ENCODE measurements at places on chromosomes 4 and X.

GRCh38 chr4:119730671-119730950, 102.0 kb upstream of the PDE5A start:
- DNase-seq, result no peak

DNA sequence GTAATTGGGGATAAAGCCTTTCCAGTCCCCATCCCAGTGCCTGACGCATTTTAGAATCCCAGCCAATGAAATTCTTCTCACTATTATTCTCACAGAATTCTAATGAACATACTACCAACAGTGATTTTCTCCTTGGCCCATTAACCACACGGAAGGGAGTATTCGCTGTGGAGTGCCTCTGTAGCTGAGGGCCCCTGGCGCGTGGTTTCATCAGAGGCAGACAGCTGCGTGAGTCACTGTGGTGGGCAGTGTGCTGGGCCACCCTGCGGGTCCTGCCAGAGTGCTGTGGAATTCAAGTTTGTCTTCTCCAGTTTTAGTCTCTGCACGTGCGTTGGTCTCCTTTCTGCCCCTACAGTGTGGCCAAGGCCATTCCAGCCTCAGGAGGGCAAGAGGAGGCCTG, 335.4 kb upstream of the FAT1 start:
- DNase-seq, result no peak

DNA sequence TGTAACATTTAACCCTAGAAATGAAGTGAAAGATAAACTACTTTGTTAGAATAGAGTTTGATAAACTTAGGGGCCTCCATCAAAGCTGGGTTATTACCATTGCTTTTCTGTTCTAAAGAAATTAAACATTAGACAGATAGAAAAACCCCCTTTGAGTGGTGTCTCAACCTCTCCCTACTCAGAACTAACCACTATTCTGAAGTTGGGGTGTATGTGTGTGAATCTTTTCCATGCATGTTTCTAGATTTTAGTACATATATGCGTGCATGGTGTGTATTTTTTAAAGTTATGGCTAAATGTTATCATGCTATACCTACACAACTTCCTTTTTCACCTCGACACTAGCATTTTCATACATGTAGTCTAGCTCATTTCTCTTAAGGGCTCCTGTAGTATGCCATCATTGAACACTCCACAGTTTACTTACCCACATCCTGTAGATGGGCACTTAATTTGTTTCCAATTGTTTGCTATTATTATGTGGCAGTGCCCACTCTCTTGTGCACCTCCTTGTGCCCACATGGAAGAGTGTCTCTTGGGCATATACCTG, 25.7 kb downstream of the GEMIN8 start:
- DNase-seq, result no peak

GRCh38 chr4:59945277-59945676, 1254.8 kb upstream of the ADGRL3 start:
- DNase-seq, result no peak

GRCh38 chr4:6079965-6080364, 61.7 kb upstream of the C4orf50 start:
- DNase-seq, result no peak

DNA sequence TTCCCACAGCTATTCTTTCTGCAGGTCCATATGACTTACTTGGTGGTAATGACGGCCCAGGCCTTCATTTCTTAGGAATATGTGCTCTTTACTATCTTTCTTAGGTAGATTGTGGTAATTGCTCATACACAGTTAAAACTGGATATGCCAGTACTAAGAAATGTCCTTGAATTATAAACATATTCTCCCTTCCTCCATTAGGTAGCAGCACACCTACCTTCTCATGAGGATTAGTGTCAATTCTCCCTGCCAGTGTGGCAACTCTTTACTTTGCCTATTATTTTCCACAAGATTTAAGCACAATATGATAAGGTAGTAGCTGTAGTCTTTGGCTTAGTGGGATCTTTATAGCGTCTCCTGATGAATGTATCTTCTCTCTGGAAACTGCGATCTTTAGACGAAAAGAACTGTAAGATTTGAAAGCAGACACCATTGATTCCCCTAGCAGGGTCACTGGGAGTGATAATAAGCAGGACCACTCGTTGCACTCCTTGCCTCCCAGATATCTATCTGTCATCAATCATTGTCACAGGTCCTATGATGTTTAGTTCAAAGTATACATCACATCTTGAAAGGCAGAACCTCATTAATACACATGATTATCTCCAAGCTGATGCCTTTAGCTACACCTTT, 1240.7 kb downstream of the C4orf33 start:
- no peak for DNase-seq

DNA sequence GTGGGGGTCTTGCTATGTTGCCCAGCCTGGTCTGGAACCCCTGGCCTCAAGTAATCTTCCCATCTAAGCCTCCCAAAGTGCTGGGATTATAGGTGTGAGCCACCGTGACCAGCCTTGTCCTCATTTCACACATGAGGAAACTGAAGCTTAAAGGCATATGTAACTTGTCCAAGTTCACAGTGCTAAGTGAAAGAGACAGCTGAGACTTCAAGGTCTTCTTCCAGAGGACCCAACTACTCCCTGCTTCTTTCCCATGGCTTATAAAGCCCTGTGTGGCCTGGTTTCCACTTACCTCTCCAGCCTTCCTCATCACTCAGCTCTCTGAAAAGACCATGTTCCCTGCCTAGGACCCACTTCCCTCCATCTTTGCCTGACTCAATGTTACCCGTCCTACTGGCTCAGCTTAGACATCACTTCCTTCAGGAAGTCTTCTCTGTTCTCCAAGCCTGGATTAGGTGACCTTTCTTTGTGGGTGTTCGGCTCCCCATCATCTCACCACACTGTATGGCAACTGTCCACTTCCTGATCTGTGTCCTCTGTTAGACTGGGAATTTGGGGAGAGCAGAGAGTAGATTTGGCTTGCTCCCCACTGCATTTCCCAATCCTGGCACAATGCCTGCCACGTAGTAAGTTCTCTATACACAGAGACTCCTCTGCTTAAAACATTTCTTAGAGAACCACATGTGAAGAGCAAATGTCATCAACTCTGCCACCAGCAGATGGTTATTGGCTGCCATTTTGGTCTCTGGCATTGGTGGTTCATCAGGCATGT, 30.4 kb upstream of the LAMP2 start:
- no peak for DNase-seq

GRCh38 chr4:87165892-87166291, 54.5 kb downstream of the KLHL8 start:
- no peak for DNase-seq

DNA sequence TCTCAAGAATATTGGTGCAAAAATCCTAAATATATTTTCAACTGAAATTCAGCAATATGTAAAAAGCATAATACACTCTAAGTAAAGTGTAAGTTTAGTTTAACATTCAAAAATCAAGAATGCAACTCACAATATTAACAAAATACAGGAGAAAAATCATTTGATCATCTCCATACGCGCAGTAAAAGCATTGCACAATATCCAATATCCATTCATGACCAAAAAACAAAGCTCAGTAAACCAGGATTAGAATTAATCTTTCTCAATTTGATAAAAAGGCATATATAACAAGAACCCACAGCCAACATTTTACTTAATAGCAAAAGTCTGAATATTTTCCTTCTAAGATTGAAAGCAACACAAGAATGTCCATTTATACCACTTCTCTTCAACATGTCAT, 48.3 kb upstream of the C4orf54 start:
- no peak for DNase-seq

GRCh38 chr4:11367371-11367770, 61.3 kb downstream of the HS3ST1 start:
- DNase-seq, result no peak

DNA sequence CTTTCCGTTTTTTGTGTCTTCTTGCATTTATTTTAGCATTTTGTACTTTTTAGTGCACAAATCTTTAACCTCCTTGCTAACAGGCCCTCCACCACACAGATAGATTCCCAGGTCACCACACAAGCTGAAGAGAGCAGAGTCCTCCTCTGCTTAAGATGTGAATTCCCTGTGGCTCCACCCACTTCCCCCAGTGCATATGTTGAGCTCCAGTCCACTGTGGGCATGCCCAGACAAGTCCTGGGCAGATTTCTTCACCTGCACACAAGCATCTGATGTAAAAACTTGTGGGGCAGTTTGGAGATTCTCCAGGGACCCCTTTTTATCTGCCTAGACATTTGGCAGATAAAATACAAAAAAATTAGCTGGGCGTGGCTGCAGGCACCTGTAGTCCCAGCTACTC, 19.8 kb upstream of the PASD1 start:
- no peak for DNase-seq

- no peak for DNase-seq
Observed at GRCh38 chrX:10619425-10620046, 849 bp downstream of the MID1 start.

DNA sequence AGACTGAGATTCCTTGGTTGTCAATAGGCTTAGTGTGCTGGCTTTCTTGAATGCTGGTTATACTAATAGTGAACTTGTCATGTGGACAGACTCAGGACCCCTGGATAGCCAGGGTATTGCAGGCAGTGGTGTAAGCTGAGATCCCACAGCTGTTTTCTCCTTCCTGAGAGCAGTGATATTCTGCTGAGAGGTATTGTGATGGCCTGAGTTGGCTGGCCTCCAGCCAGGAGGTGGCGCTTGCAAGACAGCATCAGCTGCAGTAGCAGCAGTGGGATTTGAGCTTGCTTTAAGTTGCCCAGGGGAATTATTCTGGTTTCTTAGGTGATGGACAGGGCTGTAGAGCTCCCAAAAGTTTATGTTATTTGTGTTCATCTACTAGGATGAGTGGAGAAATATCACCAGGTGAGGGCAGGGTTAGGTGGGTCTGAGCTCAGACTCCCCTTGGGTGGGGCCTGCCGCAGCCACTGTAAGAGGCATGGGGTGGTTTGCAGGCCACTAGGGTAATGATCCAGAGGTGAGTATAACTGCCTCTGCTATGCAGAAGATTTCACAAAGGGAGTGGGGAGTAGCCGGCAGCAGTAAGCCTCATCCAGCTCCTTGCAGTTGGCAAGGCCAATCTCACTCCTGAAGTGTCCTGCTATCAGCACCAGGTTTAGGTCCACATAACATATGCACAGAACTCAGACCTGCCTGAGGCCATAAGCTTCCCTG, 66.2 kb downstream of the IL15 start:
- no peak for DNase-seq

DNA sequence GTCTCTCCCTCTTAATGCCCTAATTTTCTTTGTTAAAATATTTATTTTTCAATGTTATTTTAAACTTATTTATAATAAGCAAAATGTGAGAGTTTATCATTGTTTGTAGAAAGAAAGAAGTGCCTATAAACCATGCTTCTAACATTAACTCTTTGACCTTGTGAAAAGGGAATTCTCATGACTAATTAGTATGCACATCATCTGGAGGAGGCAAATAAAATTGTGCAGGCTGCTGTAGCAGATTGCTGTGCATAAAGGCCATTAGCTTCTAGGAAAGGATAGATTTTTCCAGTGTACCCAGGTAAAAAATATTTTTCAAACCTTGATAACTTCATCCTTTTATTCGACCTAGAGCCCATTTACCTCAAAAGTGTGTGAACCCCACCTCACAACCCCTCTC, 84.6 kb upstream of the GUCY1A1 start:
- no peak for DNase-seq

DNA sequence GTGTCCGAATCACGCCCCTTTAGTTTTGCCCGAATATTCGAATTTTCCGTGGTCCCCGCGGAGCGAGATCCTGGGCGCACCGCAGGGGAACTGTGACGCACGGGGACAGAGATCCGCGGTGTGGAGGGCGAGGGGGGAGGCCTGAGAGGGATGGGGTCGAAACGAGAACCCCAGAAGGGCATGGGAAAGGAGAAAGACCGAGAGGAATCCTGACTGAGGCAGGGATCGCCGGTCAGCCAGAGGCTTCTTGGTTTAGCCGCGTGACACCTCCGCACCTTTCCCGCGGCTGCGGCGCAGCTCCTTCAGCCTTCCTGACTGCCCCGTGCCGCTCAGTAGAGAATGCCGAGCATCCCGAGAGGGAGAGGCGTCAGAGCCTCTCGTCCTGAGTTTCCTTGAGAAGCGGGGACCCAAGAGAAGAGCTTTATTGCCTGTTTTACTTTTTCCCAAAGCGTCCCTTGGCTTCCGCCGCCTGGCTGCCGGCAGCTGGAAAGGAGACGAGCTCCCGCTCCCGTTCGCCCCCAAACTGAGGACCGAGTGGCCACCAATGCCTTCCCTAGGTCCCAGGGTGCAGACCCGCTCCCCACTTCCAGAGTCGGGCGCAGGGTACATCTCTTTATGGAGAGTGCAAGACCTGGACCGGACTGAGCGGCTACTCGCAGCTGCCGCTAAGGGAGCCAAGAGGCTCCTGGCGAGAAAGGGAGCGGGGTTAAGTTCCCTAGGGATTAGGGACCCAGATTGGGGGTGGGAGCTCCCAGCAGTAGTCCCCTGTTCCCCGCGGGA, 911 bp upstream of the GPR50 start:
- DNase-seq, result no peak

DNA sequence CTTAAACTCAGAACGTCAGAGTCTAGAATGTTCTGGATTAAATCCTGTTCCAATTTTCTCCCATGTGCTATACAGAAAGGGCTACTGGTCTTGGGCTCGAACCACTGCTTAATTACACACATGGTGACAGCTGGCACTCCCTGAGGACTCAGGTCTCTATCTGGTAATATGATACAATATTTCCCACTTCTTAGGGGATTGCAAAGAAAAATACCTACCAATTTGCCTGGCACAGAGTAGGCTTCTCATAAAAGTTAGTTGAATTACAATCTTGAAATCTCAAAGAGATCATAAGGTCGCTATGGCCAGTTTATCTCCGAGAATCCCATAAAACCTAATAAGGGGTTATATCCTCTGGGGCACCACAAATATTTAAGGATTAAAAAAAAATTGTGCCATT, 8.6 kb downstream of the GPM6B start:
- no peak for DNase-seq

DNA sequence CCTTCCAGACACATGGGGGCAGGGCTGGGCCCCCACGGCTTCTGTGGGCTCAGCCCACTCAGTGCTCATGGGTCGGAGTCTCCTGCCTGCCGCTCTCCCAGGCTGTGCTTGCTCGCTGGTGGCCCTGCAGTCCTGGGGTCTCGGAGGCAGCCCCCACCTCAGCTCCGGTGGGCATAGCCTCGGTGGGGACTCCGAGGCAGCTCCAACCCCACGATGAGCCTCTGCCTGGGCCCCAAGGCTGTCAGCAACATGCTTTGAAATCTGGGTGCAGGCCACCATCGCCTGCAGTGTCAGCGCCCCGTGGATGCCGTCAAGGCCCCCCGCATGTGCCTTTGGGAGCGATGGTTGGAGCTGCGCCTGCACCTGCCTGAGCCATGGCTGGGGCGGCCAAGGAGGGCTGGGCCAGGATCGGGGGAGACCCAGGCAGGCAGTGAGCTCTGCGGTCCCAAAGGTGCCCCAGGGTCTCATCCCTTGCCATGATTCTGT, 30.2 kb upstream of the SPON2 start:
- no peak for DNase-seq

DNA sequence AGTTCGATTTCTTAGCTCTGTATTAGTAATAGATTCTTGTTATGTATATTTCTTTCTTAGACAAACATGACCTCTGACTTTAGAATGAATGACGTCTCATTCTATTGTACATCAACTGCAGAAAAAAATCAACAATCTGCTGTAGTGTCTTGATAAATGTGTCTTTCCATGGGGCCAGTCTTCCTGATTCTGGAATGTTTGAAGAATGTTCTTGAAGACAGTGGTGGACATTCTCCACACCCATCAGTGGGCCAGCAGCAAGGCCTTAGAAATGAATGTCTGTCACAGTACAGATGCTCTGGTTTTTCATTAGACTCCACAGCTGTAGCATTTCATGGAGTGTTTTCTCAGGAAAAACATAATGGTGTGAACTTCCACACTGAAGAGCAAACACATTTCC, 63.2 kb upstream of the FAM47B start:
- DNase-seq, result no peak

- DNase-seq, result no peak
Observed at GRCh38 chr4:104901961-104902605, 244.6 kb upstream of the TET2 start.

GRCh38 chr4:158652920-158653319, 18.8 kb downstream of the C4orf46 start:
- no peak for DNase-seq

All from central memory CD4-positive, alpha-beta T cell (primary cell).